Posterior vena cava (tissue), 2 donors: ENCODE measurements at places on chromosomes 6 and 20. TPM values are rescaled to one million over a fixed set of nuclear protein-coding genes. Genes with fewer than 3 reads are reported as not detected.

The IL17A gene
- total RNA-seq = not detected

The RPL7L1 gene
- 52.9 TPM for total RNA-seq

The PRR18 gene
- total RNA-seq = not detected

The TFB1M gene
- 19.2 TPM for total RNA-seq

The ECT2L gene
- total RNA-seq = 0.33 TPM

The MAFB gene
- 34.7 TPM for total RNA-seq

The MUC22 gene
- not detected for total RNA-seq

The CYP21A2 gene
- 0.56 TPM for total RNA-seq

The FARS2 gene
- total RNA-seq = 13.6 TPM

The SNAP25 gene
- 0.62 TPM for total RNA-seq

The PCSK2 gene
- 0.24 TPM for total RNA-seq
